ENCODE measurements at places on chromosomes 2 and 18.

- no peak for DNase-seq
Observed at GRCh38 chr18:59054496-59055287, 85.0 kb upstream of the SEC11C start.

DNA sequence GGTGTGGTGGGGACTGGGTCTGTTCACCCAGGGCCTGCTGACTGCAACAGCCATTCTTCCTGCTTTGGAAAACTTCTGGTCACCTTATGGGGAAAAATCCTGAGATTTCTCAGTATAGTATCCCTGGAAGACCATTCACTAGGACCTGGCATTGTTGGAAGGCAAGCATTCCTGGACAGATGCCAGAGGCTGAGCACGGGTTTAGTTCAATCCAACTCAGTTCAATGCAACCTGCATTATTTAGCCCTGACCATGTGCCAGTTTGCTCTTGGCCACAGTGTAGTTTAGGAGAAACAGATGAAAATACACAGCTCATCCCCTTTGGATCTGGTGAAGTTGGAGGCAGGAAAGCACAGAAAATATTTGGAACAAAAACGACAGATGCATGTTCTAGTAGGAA lies 95.9 kb downstream of the LPIN1 start:
- DNase-seq: no peak

- no peak for DNase-seq
Observed at GRCh38 chr2:241173557-241173956, 14.9 kb upstream of the ANO7 start.

DNA sequence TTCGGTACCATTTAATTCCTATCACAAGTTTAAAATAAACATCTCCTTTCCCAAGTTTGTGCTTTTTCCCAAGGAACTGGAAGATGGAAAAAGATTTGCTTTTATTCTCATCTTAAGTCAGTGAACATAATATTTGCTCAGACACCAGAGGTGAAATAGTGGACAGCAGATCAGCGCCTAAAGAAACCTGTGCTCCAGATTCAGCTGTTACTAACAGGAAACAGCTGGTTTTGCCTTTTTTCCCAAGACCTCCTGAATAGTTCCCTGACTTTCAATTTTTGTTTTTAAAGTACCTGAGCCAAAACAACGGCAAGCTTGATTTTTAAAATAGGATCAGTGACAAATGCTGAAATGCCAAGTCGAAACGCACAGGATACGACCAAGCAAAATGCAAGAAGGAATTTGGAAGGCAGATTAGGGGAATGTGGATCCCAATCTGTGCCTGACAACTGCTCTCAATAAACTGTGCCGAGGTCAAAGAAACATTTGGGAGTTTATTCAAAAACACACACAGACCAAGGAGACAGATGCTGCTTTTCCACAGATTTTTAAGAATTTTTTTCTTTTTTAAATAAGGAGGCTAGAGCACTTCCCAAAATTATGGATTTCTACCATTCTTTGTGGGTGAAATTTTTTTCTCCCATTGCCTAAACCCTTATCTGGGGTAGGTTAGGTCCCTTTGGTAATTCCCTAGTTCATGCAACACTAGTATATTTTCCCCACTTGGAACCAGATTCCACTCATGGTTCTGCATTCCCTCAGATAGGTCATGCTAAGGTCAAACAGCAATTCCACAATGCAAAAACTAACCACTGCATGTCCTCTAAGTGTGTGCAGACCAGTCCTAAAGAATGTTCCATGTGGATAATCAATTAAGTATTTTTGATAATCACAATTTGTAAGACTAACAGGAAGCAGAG lies 121.5 kb upstream of the PDE1A start:
- no peak for DNase-seq

DNA sequence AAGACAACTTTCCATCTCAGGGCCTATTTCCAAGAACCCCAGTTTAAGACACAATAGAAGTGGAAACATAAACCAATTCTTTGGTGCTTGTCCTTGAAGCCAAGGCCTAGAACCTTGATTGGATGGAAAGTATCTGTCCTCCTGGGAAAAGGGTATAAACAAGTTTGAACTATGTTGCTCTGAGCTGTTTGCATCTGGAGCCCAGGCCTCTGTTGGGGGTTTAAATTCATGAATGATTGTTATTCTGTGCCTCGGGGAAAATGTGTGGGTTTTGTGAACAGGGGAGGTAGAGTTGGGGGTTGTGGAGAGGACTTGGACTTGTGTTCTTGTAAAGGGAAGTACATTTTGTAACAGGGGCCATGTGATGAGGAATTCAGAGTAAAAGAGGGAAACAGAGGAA lies 406.1 kb downstream of the SLC4A3 start:
- no peak for DNase-seq

- DNase-seq: no peak
Observed at GRCh38 chr18:74336656-74337055, 21.0 kb downstream of the C18orf63 start.

- DNase-seq: no peak
Observed at GRCh38 chr2:12455661-12456060, 261.1 kb upstream of the TRIB2 start.

DNA sequence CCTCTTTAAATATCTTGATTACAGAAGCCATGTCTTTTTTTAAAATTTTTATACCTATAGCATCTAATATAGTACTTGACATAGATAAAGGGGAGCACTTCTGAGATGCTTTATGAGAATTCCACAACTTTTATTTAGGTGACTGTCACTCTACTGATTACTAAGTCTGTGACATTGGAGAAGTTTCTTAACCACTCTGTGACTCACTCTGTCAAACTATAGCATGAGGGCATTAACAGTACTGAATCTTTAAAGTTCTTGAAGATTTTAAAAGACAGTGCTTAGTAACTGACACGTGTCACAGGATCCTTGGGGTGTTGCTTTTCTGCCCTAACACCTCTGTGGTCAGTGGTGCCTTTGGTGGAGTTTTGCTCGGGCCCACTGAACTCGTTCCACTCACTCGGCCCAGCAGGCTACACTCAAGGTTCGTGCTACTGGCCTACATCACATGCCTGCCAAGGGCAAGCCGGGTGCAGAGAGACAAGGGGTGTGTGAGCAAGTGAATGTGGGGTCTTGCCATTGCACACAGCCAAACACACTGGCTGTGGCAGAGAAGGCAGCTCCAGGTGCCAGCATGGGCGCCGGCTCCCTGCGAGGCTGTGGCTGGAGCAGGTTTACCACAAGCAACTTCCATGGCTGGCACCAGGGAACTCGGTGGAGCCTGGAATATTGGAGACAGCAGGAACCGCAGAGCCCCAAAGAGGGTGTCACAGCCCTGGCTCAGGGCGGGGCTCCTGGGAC lies 734.0 kb upstream of the CDH7 start:
- DNase-seq: no peak

DNA sequence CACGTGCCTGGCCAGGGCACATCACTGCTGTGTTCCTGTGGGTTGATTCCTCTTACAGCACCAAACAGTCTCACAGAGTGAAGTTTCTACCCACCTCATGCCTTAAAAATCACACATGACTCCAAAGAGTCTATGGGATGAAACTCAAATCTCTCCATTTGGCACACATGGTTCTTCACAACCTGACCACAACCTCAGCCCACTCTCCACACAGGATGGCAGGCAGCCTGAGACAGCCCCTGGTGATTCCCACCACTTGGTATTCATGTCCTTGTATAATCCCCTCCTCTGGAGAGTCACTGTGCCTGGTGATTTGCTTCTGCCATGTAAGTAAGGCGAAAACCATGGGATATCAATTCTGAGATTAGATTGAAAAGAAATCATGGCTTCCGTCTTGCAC lies 46.2 kb downstream of the LBH start:
- DNase-seq: no peak

GRCh38 chr2:238894950-238895298 lies 47.0 kb downstream of the TWIST2 start:
- DNase-seq: no peak

DNA sequence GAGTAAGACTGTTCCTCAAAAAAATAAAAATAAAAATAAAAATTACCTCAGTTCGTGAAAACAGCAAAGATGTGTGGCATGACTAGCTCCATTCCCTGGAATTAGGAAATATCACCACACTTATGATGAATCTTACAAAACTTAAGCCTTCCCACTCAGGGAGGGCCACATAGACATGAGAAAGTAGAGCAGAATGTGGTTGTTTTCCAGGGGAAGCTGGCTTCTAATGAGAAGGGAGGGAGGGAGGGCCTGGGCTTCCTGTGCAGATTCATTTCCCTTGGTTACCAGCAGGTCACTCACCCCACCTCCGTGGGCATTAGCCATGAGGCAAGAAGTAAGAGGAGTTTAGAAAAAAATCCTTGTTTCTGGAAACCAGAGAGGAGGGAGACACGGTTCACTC lies 95.9 kb upstream of the RMDN2 start:
- DNase-seq: no peak

GRCh38 chr18:48459016-48459415 lies 49.8 kb upstream of the ZBTB7C start:
- DNase-seq: no peak

DNA sequence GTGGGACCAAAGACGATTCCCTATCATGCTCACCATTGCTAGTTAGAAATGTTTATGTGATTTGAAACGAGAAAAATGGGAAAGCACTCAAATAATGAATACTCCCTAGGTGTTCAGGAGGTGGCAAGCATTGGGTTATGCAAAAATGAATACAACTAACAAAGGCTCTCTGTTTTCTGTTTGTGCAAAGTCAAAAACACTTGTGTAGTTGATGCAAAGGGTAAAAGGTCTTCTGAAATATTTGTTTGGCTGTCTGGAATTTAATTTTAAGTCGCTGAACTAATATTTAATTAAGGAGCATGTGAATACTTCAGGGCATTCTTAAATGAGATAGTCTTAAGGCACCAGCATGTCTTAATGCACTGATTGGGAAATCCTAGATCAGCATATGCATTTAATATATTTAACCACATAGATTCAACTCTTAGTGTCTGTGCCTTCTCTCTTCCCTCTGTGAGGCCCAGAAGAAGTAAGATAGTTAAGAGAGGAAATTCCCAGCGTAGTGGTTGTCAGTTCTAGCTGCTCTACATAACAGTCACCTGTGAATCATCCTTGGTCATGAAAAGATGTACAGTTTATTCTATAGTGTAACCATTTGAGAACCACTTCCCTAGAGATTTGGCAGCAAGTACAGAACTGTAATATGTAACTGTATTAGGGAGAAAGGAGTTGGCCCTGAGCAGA lies 111.9 kb downstream of the EPC2 start:
- DNase-seq: no peak

- no peak for DNase-seq
Observed at GRCh38 chr2:157428500-157429175, 15.3 kb downstream of the CYTIP start.

- no peak for DNase-seq
Observed at GRCh38 chr2:2748399-2749205, 417.5 kb upstream of the MYT1L start.

- DNase-seq: no peak
Observed at GRCh38 chr2:42385225-42385624, 24.2 kb upstream of the COX7A2L start.

- peak; percentile 42 for DNase-seq
Observed at GRCh38 chr2:85066874-85067351, 66.3 kb upstream of the TCF7L1 start.

DNA sequence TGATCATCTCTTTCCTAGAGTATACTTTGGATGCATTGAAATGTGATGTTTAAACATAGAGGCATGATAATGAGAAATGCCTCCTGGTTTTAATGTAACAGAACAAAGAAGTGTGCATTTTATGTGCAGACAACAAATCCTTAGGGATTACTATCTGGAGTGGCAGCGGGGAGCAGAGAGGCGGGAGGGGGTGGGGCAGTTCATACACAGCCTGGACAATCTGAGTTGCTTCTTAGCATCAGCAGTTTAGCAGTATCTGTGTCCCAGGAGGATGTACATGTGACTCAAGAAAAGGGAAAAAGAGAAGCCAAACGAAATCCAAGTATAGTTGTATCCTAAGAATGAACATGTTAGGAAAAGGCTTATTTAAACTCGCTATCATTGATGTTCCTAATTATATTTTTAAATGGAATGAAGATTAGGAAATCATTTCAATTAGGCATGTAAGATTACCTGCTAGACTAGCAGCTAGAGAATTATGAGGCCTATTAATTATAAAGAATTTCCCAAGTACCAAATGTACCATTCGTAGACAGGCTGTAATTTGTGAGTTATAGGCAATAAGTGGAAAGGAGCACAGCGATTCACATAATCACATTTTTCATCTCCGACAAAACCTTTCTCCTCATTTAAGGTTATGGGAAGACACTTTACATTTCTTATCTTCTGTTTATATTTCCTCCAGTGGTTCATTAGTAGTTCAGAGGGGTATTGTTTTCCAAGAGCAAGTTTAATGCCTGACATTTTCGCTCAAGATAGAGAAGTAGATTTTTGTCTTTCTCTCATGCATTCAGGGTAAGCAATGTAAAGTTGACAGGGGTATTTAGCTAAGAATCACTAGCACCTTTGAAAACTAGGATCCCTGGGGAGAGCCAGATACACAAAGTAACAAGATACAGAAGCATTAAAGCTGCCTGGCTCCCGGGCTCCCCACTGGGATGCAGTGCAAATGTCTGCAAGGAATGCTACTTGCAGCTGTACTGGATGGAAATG lies 141.3 kb upstream of the NOSTRIN start:
- no peak for DNase-seq

DNA sequence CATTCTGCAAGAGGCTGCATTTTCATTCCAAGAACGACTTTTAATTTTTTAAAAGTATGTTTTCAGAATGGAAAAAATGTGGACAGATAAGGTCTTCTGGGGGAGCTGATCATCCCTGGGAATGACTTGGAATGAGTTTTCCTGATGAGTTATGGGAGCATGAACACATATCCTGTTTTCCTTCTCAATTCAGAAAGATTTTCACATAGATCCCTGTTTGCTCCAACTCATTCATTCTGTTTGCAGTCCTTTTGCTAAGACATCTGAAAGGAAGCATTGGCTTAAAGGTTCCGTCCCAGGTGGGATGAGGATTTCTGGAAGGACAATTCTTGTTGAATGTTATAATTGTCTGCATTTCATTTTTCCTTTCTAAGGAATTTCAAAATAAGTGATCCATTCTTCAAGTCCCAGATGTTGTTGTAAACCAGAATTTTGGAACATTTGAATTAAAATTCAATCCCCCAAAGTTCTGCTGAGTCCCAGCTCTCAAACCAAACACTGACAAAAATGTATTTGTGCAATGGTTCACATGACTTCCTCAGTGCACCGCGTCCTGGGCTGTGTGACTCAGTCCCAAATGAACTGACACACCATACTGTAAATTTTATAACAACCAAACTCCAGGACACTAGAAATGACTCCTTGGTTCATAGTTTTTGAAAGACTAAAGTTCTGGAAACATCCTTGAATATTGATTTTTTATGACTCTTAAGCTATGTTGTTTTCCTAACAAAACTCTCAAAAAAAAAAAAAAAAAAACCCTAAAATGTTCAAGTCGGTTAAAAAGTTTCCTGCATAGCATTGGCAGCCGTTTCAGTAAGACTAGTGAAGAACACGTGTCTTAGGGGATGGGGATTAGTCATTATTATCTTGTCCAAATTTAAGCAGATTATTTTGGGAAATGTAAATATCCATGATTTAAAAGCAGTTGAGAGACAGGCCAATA lies 281.8 kb upstream of the TCF4 start:
- DNase-seq: no peak

- no peak for DNase-seq
Observed at GRCh38 chr2:12766421-12766879, 49.7 kb downstream of the TRIB2 start.

Data from NCI-H1048 (cell line).